Testis (tissue), 5 donors: ENCODE measurements at places on chromosomes 12 and 14.
A peak's percentile ranks its signal among the peaks of the same experiment; 100 is the strongest.

DNA sequence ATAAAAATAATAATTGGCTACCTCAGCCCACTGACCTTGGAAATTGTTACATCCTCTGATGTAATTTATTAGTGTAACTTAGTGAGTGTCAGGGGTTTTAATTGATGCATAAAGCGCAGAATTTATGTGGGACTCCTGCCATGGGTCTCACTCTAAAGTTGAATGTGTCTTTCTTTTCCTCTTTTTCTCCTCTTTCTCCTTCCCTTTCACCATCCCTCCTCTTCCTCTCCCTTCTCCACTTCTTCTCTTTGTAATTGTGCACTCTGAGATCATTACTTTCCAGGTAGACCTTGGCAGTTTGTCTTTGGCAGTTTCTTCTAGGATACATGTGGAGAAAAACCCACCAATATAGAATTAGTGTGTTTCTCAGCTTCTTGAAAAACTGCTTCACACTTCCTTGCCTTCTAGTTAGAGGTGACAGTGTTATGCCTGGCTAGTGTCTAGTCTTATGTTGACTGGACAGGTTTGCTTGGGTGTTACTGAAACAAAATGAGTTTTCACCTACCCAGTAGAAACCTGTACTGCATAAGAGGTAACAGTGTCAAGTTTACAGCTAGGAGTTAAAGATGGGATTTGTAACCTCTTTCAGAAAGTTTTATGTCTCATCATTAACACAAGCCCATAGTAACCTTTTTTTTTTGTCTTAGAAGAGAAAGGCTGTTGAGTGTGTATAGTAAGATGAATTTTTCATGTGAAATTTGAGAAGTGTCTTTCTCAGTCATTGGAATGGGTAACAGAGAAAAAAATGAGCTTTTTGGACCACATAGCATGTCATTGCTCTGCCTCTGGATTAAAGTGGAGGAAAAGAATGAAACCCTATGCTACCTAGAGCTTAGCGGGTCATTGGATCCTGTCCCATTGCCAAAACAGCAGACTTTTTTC is 18.6 kb downstream of the PELI2 start:
- H3K4me1 ChIP-seq: peaks cover 14% of the 10 kb centered on the region
- no peak for DNase-seq
- no peaks in the 10 kb centered on the region for H3K36me3 ChIP-seq

DNA sequence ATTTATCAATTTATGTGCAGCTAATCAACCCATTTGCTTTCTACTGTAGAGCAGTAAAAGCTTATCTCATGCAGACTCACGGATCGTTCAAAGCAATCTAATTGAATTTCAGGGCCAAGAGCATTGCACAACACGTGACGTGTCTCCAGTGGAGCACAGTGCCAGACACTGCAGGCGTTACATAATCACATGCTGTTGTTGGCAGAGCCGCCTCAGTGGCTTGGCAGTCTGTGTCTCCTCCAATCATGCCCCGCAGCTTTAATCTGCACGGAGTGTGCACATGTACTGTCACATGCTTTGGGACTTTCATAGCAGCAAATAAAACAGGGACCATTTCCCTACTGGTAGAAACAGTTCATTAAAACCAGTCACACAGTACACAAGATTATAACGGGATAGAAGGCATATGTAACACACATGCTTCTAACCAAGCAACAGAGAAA is 309.3 kb downstream of the ITPR2 start:
- peak; percentile 88 for DNase-seq
- no peaks in the 10 kb centered on the region for H3K4me1 ChIP-seq
- no peak overlapping the region for H3K27ac ChIP-seq
- no peaks in the 10 kb centered on the region for H3K36me3 ChIP-seq
- H3K27me3 ChIP-seq: no peaks in the 10 kb centered on the region

- no peak overlapping the region for H3K4me3 ChIP-seq
- H3K4me1 ChIP-seq: no peaks in the 10 kb centered on the region
- H3K27me3 ChIP-seq: no peaks in the 10 kb centered on the region
- no peaks in the 10 kb centered on the region for H3K36me3 ChIP-seq
Measured at GRCh38 chr12:71870416-71870815, 30.9 kb downstream of the TBC1D15 start.

DNA sequence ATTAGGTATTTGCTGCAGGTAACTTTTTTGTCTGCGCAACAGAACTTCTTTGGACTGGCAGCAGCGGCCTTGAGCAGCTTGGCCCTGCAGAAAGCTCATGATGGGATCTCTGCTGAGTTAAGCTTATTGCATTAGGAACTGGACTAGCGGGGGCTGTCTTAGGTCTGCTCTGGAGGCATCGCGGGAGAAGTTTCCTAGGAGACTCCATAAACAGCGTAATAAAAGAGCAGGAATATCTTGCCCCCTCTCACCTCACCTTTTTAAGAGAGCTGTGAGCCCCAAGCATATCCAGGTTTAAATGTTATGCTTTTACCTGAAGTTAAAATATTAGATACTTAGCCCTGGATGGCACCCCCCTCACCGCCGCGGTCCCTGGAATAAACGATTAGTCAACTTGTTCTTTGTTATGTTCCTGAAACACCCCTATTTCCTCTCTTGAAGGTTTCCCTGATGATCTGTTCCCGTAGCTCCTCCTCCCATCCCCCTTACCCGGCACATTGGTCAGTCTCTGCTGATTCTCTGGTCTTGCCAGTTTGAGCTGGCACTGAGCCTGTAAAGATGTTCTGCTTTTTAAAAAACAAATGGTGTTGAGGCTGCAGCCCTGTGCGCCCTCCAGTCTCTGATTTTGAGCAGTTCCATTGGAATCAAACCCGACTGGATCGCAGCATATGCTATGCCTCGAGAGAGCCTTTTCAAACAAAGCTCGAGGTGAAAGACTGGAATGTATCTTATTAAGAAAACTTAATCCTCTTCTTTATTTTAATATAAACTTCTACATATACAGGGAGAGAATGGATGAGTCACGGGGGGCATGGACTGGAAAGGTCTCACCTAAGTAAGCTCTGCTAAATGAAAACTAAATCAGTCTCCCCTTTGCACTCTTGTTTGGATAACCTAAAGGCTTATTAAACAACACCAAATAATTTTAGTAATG is 1.9 kb downstream of the MLXIP start:
- no peaks in the 10 kb centered on the region for H3K36me3 ChIP-seq
- DNase-seq: peak; percentile 77
- peak overlapping the region; percentile 60 for H3K4me3 ChIP-seq

DNA sequence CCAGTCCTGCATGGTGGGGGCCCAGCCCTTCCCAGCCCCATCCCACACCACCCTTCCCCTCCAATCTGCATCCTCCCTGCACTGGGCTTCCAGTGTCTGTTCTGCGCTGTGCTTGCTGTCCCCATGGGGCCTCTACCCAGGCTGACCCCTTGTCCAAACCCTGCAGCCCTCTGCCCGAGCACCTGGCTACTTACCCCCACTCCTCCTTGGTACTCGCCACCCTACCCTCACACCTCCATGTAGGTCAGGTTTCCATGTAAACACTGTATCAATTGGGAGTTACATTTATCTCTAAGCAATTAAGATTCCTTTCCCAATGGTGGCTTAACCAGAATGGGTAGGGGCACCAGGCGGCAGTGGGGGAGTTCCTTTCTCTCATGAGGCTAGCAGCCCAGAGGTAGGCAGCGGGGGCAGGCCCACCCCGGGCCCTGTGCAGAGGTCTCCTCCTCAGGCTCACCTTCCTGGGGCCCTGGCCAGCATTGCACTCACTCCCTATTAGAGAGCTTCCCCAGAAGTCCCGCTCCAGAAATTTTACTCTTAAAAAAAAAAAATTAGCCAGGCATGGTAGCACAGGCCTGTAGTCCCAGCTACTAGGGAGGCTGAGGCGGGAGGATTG is 76.6 kb upstream of the CCND2 start:
- no peaks in the 10 kb centered on the region for H3K36me3 ChIP-seq
- H3K4me1 ChIP-seq: no peaks in the 10 kb centered on the region
- no peak overlapping the region for H3K27ac ChIP-seq
- H3K27me3 ChIP-seq: no peaks in the 10 kb centered on the region
- H3K4me3 ChIP-seq: no peak overlapping the region

- DNase-seq: peak; percentile 30
- no peaks in the 10 kb centered on the region for H3K27me3 ChIP-seq
- no peaks in the 10 kb centered on the region for H3K36me3 ChIP-seq
- H3K4me1 ChIP-seq: no peaks in the 10 kb centered on the region
- H3K27ac ChIP-seq: no peak overlapping the region
Measured at GRCh38 chr12:113647048-113647447, 175.4 kb upstream of the LHX5 start.

GRCh38 chr12:3055026-3055703 is 22.0 kb upstream of the TSPAN9 start:
- no peak overlapping the region for H3K4me3 ChIP-seq
- peaks cover 3% of the 10 kb centered on the region for H3K4me1 ChIP-seq
- DNase-seq: peak; percentile 47
- no peaks in the 10 kb centered on the region for H3K36me3 ChIP-seq
- H3K27ac ChIP-seq: no peak overlapping the region

DNA sequence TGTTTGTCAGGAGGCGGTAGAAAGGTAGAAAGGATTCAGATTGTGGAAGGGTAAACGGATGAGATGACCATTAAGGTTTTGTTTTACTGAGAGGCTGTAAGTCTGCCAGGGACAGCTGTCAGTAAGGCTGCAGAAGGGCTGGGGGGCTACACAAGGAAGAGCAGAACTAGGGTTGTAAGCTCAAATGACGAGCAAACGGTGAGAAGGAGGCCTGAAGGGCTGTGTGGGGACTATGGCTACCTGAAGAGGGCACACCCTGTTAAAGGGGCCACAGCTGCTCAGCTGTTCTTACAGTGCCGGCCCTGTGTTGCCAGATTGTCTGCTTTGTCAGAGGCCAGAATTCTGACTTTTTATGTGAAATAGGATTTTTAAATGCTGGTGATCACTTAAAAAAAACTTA is 19.1 kb downstream of the VASH1 start:
- H3K36me3 ChIP-seq: no peaks in the 10 kb centered on the region
- no peaks in the 10 kb centered on the region for H3K27me3 ChIP-seq
- H3K4me3 ChIP-seq: no peak overlapping the region
- H3K27ac ChIP-seq: no peak overlapping the region
- peaks cover 19% of the 10 kb centered on the region for H3K4me1 ChIP-seq
- DNase-seq: no peak

DNA sequence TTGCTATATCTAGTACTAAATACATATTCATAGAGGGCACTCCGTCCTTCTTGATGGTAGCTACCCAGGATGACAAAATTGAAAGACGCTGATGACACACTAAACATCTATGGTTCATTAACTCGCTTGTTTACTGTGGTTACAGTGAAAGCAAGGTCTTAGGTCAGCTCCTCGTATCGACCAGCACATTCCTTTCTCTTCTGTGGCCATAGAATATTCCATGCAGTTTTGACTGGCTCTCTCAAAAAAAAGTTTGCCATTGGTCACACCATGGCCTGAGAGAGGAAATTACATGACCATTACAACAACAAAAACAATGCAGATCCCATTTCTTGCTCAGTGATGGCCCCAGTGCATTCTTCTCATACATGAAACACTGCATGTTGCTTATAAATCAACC is 411.4 kb upstream of the SOX5 start:
- no peaks in the 10 kb centered on the region for H3K4me1 ChIP-seq
- H3K4me3 ChIP-seq: no peak overlapping the region
- DNase-seq: no peak
- H3K36me3 ChIP-seq: no peaks in the 10 kb centered on the region
- no peak overlapping the region for H3K27ac ChIP-seq
- no peaks in the 10 kb centered on the region for H3K27me3 ChIP-seq

DNA sequence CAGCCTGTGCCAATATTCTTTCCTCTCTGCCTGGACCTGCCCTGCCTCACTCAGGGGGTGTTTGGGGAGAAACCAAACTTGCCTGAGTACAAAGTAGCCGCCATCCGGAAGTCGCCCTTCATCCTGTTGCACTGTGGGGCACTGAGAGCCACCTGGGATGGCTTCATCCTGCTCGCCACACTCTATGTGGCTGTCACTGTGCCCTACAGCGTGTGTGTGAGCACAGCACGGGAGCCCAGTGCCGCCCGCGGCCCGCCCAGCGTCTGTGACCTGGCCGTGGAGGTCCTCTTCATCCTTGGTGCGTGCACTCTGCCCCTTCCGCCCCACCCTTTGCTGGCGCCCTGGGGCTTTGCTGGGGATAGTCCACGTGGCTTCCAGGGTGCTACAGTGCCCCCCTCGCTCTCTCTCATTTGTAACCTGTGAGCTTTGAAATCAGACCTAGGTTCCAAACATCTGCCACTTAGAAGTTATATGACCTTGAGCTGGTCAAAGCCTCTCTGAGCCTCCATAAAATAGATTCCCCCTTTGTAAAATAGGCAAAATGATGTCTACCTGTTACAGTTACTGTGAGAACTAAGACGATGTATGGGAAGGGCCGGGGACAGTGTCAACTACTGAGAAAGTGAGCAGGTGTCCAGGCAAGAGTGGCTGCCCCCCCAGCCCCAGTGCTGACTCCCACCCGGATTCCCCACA is 4.5 kb downstream of the KCNH3 start:
- H3K4me3 ChIP-seq: no peak overlapping the region
- no peaks in the 10 kb centered on the region for H3K4me1 ChIP-seq
- no peaks in the 10 kb centered on the region for H3K36me3 ChIP-seq
- H3K27ac ChIP-seq: no peak overlapping the region

DNA sequence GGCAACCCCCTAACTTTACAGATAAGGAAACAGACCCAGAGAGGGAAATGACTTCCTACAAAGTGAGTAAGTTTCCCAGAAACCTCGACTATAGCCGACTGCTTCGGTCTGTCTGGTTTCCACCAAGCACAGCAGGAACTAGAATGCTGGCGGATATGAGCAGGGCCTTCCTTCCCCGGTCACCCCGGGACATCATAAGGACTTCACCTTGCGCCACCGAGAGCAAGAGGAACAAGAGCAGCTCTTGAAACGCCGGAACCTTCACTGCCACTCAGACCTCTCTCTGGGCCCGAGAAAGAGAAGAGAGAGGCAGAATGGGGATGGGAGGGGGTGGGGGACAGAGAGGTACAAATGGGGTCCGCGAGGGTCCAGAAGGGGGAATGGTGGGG is 29.4 kb upstream of the GPR68 start:
- no peak overlapping the region for H3K4me3 ChIP-seq
- DNase-seq: no peak
- peaks cover 38% of the 10 kb centered on the region for H3K4me1 ChIP-seq
- no peaks in the 10 kb centered on the region for H3K27me3 ChIP-seq
- no peak overlapping the region for H3K27ac ChIP-seq
